ENCODE measurements at places on chromosomes 11 and 22. TPM values are rescaled to one million over a fixed set of nuclear protein-coding genes. Genes with fewer than 3 reads are reported as not detected.

The DDX17 gene
- 409 TPM for total RNA-seq

The CCDC157 gene
- total RNA-seq = 5.1 TPM

The WNT7B gene
- not detected for total RNA-seq

The PANX3 gene
- not detected for total RNA-seq

The C11orf65 gene
- 2.4 TPM for total RNA-seq

DNA sequence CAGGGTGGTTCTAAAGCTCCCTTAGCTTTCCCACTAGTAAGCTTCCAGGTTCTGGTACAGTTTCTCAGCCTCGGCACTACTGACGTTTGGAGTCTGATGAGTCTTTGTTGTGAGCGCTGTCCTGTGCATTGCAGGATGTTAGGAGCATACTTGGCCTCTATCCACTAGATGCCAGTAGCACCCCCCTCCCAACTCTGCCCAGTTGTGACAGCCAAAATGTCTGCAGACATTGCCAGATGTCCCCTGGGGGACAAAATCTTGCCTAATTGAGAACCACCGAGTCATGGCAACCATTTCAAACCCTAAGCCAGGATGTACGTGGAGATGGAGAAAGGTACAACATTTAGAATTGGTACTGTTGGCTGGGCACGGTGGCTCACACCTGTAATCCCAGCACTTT lies 68.7 kb downstream of the PTPRJ start:
- no peak for DNase-seq
- no peaks in the 10 kb centered on the region for H3K4me1 ChIP-seq
- H3K27me3 ChIP-seq = no peaks in the 10 kb centered on the region
- H3K4me3 ChIP-seq = no peak overlapping the region
- H3K27ac ChIP-seq = no peak overlapping the region

DNA sequence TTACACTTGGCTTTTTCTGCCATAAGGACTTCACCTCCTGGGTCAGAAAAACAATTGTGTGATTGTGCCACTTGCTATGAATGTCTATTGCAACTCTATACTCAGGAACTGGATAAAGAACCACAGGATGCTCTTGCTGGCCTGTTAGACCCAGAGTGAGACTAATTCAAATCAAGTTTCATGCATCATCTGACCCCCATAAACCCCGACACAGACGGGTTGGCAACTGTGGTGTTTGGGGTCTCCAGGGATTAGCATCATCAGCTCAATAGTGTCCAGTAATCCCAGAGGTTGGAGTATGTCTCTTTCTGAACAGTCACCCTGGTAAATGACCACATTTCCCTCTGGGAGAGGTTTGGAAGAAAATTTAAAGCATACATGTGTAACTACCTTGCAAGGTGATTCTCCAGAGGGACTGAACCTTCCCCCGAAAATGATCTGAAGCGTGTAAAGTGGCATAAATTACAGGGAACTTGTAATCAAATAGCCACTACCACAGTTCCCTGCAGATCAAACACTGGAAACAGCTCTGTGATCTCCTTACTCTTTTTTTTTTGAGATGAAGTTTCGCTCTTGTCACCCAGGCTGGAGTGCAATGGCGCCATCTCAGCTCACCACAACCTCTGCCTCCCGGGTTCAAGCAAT lies 1097.6 kb downstream of the TBC1D22A start:
- no peaks in the 10 kb centered on the region for H3K36me3 ChIP-seq
- H3K4me3 ChIP-seq = no peak overlapping the region
- DNase-seq = no peak
- no peaks in the 10 kb centered on the region for H3K4me1 ChIP-seq
- H3K27me3 ChIP-seq = peaks cover 4% of the 10 kb centered on the region

DNA sequence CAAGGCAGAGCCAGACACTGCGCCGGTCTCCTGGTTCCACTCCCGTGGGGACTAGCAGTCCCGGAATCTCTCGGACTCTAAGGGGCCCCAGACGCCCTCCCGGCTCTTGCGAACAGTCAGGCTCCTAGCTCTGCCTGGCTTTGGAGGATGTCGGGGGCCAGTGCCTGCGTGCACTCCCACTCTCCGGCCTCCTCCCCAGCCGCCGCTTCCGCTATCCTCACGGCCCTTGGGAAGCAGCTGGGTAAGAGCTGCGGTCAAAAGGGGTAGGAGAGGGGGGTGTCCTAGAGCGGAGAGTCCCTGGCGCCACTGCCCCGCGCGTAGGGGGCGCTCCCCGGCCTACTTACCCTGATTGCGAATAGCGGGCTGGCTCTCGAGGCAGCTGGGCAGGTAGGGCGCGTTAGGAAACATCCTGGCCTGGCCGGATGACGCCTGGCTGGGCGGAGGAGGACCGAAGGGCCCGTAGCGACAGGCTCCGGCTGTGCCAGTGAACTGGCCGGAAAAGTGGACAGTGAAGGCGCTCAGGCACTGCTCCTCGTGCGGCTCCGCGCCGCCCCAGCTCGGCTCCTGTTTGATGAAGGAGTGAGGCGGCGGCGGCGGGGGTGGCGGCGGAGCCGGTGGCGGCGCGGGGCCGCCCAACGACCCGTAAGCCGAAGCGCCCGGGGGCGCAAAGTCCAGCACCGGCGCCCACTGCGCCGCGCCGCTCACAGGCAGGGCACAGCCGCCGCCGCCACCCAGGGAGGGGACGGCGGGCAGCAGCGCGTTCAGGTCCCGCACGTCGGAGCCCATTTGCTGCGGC lies 785 bp downstream of the WT1 start:
- DNase-seq = no peak
- H3K4me3 ChIP-seq = no peak overlapping the region
- H3K4me1 ChIP-seq = peaks cover 14% of the 10 kb centered on the region
- H3K36me3 ChIP-seq = no peaks in the 10 kb centered on the region
- H3K27ac ChIP-seq = no peak overlapping the region

- DNase-seq = no peak
- H3K27ac ChIP-seq = no peak overlapping the region
- H3K4me3 ChIP-seq = no peak overlapping the region
- no peaks in the 10 kb centered on the region for H3K4me1 ChIP-seq
- no peaks in the 10 kb centered on the region for H3K27me3 ChIP-seq
Observed at GRCh38 chr11:75507571-75507970, 18.2 kb downstream of the GDPD5 start.

GRCh38 chr11:69542314-69543168 lies 61.1 kb downstream of the LINC01488 start:
- H3K4me1 ChIP-seq = no peaks in the 10 kb centered on the region
- no peak overlapping the region for H3K4me3 ChIP-seq
- no peaks in the 10 kb centered on the region for H3K36me3 ChIP-seq
- DNase-seq = no peak
- no peaks in the 10 kb centered on the region for H3K27me3 ChIP-seq

- no peak overlapping the region for H3K4me3 ChIP-seq
- H3K27me3 ChIP-seq = no peaks in the 10 kb centered on the region
- DNase-seq = no peak
- no peaks in the 10 kb centered on the region for H3K4me1 ChIP-seq
- no peak overlapping the region for H3K27ac ChIP-seq
Observed at GRCh38 chr11:87934182-87934581, 241.1 kb downstream of the RAB38 start.

GRCh38 chr11:10856689-10857458 lies 979 bp downstream of the ZBED5 start:
- no peaks in the 10 kb centered on the region for H3K36me3 ChIP-seq
- peaks cover 22% of the 10 kb centered on the region for H3K4me1 ChIP-seq
- peak overlapping the region; percentile 97 for H3K27ac ChIP-seq
- peak overlapping the region; percentile 68 for H3K4me3 ChIP-seq
- H3K27me3 ChIP-seq = no peaks in the 10 kb centered on the region

DNA sequence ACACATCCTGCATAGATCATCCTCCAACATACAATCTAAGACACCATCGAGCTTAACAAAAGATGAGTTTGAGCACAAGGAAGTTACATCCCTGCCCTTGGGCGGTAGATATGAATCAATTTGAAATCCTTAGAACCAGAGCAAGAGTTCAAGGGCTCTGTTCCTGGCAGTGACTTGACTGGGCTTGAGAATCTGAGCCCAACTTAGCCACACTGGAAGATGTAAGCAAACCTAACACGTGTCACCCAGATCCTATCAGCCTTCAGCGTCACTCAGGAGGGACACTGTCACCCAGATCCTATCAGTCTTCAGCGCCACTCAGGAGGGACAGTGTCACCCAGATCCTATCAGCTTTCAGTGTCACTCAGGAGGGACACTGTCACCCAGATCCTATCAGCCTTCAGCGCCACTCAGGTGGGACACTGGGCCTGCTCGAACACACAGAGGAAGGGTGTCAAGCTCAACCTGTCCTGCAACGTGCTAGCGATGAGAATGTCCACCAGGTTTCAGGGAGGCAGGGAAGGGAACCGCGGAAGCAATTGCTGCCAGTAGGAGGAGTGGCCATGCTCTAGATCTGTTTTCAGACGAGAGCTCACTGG lies 32.8 kb upstream of the CTSD start:
- no peak overlapping the region for H3K27ac ChIP-seq
- peaks cover 6% of the 10 kb centered on the region for H3K27me3 ChIP-seq
- no peak for DNase-seq
- no peak overlapping the region for H3K4me3 ChIP-seq

DNA sequence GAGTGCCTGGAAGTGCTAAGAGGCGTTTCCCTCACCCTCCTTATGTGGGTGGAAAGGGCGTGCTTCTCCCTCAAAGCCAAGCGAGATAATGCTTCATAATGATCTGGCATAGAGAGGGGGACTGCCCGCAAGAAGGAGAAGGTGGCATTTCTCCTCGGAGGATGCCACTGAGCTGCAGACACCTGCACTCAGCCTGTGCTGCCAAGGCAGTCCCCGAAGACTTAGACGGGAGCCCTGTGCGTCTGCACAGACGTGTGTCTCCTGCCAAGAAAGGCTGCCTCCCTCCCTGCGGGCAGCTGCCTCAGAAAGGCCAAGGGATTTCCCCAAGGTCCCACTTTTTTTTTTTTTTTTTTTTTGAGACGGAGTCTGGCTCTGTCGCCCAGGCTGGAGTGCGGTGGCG lies 48.1 kb upstream of the SPATA19 start:
- H3K4me1 ChIP-seq = no peaks in the 10 kb centered on the region
- no peaks in the 10 kb centered on the region for H3K36me3 ChIP-seq
- no peak overlapping the region for H3K27ac ChIP-seq
- H3K27me3 ChIP-seq = no peaks in the 10 kb centered on the region

- H3K4me1 ChIP-seq = peaks cover 20% of the 10 kb centered on the region
- H3K27me3 ChIP-seq = no peaks in the 10 kb centered on the region
- no peaks in the 10 kb centered on the region for H3K36me3 ChIP-seq
- no peak overlapping the region for H3K27ac ChIP-seq
- H3K4me3 ChIP-seq = no peak overlapping the region
Observed at GRCh38 chr22:25654676-25655075, 87.3 kb upstream of the MYO18B start.

- no peaks in the 10 kb centered on the region for H3K27me3 ChIP-seq
- DNase-seq = no peak
- H3K27ac ChIP-seq = no peak overlapping the region
- no peak overlapping the region for H3K4me3 ChIP-seq
- no peaks in the 10 kb centered on the region for H3K36me3 ChIP-seq
Observed at GRCh38 chr11:72369743-72370142, 64.6 kb downstream of the CLPB start.

DNA sequence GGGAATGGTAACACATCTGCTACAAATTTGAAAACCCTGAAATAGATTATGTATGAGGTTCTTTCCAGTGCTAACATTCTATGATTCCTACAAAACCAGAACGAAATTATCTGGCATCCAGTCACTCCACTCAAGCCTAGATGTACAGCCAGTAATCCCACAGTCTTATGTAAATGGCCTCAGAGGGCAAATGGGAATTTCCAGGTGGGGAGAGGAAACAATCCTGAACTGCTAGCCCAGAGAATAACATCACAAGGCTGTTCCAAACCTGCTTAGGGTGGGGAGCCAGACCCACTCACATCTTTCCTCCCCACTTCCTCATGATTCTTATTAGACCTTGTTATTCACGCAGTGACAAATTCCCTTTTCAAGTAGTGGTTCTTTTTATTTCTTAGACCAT lies 3.5 kb downstream of the FIBIN start:
- no peak overlapping the region for H3K27ac ChIP-seq
- no peaks in the 10 kb centered on the region for H3K27me3 ChIP-seq
- no peak overlapping the region for H3K4me3 ChIP-seq
- H3K4me1 ChIP-seq = no peaks in the 10 kb centered on the region

- no peaks in the 10 kb centered on the region for H3K36me3 ChIP-seq
- H3K27ac ChIP-seq = no peak overlapping the region
- no peaks in the 10 kb centered on the region for H3K4me1 ChIP-seq
- peak; percentile 76 for DNase-seq
- no peaks in the 10 kb centered on the region for H3K27me3 ChIP-seq
Observed at GRCh38 chr11:117843666-117844484, 19.3 kb upstream of the FXYD2 start.

DNA sequence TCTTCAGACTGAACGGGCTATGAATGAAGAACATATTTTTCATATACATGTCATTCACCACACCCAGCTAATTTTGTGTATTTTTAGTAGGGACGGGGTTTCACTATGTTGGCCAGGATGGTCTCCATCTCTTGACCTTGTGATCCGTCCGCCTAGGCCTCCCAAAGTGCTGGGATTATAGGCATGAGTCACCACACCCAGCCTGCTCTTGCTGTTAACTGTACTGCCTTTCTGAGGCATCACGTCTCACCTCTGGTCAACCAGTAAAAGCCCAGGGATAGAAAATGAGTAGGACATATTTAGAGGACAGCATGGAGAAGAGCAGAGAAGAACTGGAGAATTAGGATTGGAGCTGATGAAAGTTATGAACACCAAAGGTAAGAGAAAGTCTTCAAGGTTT lies 55.6 kb downstream of the APOL3 start:
- H3K27ac ChIP-seq = no peak overlapping the region
- H3K4me3 ChIP-seq = no peak overlapping the region
- no peaks in the 10 kb centered on the region for H3K36me3 ChIP-seq
- H3K4me1 ChIP-seq = no peaks in the 10 kb centered on the region
- DNase-seq = no peak

DNA sequence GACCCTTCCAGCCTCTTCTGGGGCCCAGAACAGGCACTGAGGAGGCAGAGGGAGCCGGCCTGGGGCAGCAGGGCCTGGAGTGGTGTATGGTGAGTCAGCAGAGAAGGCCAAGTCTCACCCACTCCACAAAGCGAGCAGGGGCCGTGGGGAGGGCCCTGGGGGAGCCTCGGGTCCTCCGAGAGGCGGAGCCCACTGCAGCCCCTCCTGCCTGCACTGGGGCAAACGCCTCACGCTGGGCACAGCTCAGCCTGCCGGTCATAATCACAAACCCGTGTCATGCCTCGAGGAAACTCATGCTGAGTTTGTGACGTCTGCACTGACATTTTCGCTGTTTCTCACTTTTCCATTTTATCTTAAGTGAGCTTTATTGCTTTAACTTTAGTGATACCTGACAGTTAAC lies 38.4 kb downstream of the TOLLIP start:
- no peak for DNase-seq
- no peaks in the 10 kb centered on the region for H3K27me3 ChIP-seq
- no peak overlapping the region for H3K27ac ChIP-seq
- H3K4me3 ChIP-seq = no peak overlapping the region
- H3K4me1 ChIP-seq = no peaks in the 10 kb centered on the region

Data from adrenal gland (tissue), 19 donors.